Ovary (tissue), 10 donors: ENCODE measurements at places on chromosomes 4 and X.
A peak's percentile ranks its signal among the peaks of the same experiment; 100 is the strongest.

DNA sequence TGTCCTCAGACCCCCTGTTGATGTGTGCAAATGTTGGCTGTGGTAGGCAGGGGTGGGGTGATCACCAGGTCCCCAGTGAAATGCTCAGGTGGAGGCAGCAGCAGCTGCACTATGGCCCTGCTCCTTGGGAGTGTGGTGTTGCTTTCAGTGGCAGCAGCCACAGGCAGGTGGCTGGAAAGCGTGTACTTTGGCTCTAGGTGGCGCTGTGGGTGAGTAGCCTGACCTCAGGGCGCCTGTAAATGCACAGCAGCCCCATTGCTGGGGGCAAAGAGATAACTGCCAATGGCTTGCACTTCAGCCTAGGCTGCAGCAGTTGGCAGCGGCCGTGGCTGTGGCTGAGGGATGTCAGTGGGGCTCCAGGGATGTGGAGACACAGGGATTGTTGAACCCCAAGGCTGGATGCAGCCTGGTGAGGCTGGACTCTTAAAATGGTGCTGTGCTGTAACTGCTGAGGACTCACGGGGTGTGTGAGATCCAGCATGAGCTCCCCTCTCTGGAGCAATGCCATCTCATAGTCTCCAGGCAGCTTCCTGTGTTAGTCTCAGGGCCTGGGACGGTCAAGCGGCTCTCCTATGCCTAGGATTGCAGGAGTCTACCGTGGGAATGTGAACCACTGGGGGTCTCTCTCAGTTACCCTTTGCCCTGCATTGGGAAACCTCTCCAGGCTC is 421.7 kb upstream of the HTR2C start:
- DNase-seq = no peak

DNA sequence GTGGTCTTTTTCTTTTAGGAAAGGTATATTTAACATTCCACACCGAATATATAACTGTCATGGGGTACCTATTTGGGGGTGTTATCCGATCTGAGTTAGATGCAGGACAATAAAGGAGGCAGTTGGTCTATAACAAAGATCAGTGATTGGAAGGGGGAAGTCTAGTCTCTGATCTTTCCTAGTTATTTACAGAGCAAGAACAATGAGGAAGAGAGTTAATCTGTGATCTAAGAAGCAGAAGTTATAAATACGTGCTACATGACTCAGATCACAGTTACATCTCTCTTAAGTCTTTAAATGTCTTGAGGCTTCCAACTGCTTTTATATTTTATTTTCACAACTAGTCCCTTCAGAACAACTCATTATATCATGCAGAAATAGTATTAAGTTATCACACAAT is 33.2 kb upstream of the ARMCX4 start:
- DNase-seq = no peak

GRCh38 chrX:64894454-64895038 is 81.7 kb downstream of the ZC4H2 start:
- DNase-seq = no peak

DNA sequence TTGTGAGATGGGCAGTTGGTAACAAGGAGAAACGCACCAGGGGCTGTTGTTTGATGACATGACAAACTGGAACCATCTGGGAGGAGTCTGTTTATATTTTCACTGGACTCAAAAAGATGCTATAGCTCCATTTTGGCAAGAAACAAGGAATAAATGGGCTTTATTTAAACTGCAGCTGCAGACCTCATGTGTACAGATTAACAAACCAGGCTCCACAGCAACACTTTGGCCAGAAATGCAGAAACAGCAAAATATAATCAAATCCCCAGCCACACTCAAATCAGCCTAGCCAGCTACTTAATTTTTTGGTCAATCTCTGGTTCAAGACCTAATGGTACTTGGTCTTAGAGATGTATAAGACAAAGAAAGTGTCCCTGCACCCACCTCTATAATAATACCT is 52.7 kb downstream of the ASB9 start:
- DNase-seq = no peak

- no peak for DNase-seq
Measured at GRCh38 chr4:14877246-14878225, 124.7 kb upstream of the CPEB2 start.

DNA sequence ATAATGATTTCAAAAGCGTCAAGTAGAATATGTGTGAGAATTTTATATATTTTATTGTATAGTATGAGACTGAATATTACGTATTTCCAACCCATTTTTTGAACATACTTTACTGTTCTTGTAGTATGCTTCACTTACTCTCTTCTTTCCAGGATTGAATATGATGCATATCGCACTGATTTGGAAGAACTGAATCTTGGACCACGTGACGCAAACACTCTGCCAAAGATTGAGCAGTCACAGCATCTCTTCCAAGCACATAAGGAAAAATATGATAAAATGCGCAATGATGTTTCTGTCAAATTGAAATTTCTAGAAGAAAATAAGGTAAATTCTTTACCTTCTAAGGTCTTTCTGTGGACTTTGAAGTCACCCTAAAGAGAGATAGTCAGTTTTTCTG is 48.1 kb upstream of the FHDC1 start:
- DNase-seq = no peak

DNA sequence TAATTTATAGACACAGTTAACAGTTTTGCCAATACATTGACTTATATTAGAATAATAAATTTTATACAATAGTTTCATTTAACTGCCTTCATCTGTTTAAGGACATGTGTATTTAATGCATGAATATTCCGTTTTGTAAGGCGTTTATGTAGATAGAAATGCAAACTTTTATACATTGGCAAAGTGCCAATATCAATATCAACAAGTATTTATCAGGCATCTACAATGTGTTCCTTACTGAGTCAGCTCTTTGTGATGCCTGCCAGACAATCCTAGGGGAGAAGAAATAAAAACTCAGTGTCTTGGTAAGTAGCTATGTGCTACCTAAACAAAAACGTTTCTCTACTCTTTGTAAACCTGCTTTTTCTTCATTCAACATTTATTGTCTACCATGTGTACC is 1142.2 kb downstream of the C4orf33 start:
- no peak for DNase-seq

DNA sequence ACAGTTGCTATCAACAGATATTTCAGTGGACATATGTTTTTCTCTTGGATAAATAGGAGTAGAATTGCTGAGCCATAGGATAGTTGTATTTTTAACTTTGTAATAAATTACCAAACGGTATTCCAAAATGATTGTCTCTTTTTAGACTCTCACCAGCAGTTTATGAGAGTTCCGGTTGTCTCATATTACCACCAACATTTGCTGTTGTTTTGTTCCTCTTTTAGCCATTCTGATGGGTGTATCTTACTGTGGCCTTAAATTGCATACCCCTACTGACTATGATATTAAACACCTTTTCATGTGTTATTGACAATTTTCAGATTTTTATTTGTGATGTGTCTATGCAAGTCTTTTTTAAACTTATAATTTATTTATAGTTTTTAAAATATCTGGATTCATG is 39.7 kb downstream of the SNX25 start:
- DNase-seq = no peak

DNA sequence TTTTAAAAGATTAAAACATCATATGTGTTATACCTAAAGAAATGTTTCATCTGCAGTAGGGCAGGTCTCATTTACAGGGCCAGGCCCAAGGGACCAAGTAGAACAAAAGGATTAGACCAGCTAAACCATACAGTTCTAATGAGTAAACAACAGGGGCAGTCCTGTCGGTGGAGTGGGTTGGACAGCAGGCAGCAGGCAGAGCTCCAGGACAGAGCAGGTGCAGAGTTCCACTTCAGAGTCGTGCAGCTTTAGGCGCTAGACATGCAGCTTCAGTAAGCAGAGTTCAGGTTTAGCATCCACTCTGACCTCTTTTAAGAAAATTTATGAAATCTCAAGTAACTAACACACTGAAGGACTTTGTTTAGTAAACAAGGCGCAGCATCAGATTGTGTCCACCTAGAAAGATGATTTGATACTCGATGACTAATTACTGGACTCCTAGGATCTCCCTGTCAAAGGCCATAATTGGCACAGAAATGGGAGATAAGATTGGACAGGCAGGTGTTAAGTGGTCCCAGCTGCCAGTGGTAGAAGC is 487.7 kb upstream of the INTU start:
- no peak for DNase-seq

- no peak for DNase-seq
Measured at GRCh38 chr4:62399242-62399641, 1199.1 kb downstream of the ADGRL3 start.

GRCh38 chrX:38561951-38562719 is 793 bp downstream of the TSPAN7 start:
- DNase-seq = peak; percentile 56

DNA sequence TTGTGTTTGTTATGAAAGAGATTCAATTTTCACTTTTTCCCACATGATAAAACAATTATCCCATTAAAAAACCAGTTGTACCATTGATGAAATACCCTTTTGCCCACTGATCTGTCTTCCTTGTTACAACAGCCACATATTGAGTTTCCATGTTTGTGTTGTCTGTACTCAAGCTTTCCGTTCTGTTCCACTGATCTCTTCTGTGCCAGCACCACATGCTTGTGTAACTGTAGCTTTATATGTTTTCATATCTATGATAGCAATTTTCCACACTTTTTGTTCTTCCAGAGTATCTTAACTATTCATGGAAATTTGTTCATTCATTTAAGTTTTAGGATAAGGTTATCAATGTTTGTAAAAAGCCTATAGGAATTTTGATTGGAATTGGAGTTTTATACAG is 24.3 kb upstream of the RELL1 start:
- no peak for DNase-seq

- DNase-seq = no peak
Measured at GRCh38 chr4:169128902-169129301, 118.8 kb upstream of the CBR4 start.

DNA sequence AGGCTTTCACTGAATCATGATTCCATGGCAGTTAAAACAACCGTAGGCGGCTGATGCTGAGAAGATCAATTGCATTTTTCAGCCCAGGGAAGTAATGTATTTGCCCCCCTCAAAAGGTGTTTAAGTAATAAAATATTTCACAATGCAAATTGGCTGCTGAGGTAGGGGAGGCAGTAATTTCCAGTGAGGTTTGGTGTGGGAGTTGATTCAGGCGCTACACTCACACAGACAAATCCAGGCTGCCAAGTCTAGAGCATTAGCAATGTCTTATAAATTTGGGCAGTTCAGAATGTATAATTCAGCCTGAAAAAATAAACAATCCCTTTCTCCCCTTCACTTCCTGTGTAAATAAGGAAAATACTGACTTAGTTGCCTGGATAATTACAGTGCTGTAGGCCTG is 461.7 kb downstream of the IDS start:
- DNase-seq = no peak

DNA sequence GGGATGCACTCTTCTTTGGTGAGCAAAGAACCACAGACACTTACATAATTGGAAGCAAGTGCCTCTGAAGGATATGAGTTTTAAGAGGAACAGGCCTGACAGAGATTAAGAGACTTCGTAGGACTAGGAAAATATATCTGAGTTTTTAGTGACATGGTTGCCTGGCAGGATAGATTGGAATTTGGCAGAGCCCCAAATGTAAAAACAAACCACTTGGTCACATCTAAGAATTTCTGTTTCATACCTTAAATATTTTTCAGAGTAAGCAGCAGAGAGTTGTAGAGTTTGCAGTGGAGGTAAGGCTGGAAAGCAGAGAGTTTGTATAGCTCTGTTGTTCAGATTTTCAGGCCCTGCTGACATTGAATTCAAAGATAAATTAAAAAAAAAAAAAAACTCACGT is 150.1 kb upstream of the MAGEB2 start:
- no peak for DNase-seq

DNA sequence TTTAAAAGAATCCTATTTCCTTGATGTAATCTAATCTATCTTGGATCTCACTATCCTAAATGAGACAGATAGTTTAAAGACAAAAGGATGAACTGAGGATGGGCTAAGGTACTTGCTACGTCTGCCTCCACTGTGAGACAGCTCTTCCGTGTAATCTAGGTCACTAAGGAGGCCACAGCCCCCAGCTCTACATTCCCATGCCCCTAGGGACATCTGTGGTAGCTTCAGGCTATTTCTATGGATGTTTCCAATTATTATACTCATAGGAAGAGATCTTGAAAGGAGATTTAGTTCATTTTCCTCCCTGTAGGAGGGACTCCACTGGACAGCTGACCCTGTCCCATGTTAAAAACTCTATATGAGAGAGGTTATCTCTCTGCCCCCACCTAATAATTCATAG is 140.8 kb upstream of the TRPC5 start:
- no peak for DNase-seq

DNA sequence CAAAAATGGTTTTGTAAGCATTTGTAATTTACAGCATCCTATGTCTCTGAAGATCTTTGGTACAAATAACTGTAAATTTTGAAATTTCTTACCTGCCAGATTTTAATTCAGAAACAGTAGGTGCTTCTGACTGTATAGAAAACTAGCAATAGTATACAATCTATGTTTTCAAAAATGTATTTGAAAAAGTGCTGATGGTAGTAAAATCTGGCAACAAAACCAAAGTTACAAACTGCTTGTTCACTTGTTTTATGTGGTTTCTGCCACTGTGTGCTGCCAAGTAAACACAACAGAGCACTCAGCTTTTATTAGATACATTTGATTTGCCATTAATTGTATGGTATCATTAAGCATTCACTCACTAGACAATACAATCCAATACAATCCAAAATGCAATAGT is 206.1 kb downstream of the CPE start:
- no peak for DNase-seq

GRCh38 chrX:118346258-118347094 is 570 bp downstream of the WDR44 start:
- peak; percentile 44 for DNase-seq

DNA sequence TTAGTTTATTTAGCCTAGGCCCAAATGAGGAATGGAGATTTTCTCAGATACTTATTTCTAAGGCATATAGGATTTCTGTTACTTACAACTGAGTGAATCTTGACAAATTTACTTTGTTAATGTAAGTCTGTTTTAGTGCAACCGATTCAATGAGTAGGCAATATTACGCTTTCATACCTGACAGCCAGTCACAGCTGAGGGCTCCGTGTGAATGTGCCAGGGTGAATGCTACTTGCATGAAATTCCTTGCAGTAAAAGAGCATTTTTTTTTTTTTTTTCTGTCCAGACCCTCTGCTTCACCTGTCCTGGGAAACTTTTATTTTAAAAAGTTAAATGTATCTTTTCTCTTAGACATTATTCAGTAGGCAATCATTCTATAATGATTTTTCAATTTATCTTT is 1100.0 kb downstream of the FAT4 start:
- no peak for DNase-seq

GRCh38 chr4:34323549-34324320 is 1920.6 kb downstream of the ARAP2 start:
- no peak for DNase-seq

GRCh38 chr4:24745172-24745895 is 50.0 kb upstream of the SOD3 start:
- no peak for DNase-seq
